ENCODE measurements at places on chromosomes 2 and 18. TPM values are rescaled to one million over a fixed set of nuclear protein-coding genes. Genes with fewer than 3 reads are reported as not detected.

The UGT1A5 gene
- not detected for total RNA-seq

The PUS10 gene
- total RNA-seq = 8.1 TPM

The STARD6 gene
- not detected for total RNA-seq

DNA sequence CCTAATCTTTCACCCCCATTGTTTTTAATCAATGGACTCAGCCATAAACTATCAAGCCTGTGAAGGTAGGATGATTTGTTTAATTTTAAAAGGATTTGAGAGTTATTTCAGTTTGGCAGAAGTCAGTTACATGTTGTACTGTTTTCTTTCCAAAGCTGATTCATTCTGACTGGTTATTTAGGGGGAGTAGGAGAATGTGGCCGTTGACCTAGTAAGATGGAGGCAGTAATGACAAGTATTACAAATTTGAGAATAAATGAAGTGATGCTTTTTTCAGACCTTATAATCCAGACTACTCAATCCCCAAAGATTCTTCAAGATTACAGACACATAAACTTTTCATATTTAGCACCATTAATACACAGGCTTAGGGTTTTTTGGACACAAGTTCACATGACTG, 4.3 kb downstream of the EPHA4 start:
- no peak for DNase-seq

- DNase-seq = no peak
Observed at GRCh38 chr18:65750389-65751154, at the start of gene CDH7. Gene CDH7 (plus strand): TSS chr18:65751012. CDS start chr18:65762843, 11,831 bp downstream.

DNA sequence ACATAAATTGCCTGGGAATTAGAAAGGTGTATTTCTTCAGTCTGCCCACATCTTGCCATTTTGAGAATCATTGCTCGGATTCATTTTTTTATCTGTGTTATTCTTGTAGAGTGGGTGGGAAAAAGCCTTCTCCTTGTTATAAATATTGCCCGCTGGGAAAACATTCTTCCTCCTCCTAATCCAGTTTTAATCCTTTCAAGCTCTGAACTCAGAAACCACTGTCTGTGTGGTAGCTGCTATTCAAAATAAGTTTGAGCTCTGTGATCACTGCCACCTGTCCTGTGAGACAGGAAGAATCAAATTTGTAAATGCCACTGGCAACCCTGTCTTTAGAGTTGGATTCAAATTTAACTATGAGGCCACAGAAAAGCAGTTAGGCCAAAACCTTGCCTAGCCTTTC, 1875.2 kb upstream of the PIK3C3 start:
- DNase-seq = no peak

- DNase-seq = no peak
Observed at GRCh38 chr2:215466097-215466909, 30.4 kb upstream of the FN1 start.

- DNase-seq = no peak
Observed at GRCh38 chr2:40451918-40452605, at the start of gene SLC8A1. Gene SLC8A1 (minus strand): TSS chr2:40452090.

DNA sequence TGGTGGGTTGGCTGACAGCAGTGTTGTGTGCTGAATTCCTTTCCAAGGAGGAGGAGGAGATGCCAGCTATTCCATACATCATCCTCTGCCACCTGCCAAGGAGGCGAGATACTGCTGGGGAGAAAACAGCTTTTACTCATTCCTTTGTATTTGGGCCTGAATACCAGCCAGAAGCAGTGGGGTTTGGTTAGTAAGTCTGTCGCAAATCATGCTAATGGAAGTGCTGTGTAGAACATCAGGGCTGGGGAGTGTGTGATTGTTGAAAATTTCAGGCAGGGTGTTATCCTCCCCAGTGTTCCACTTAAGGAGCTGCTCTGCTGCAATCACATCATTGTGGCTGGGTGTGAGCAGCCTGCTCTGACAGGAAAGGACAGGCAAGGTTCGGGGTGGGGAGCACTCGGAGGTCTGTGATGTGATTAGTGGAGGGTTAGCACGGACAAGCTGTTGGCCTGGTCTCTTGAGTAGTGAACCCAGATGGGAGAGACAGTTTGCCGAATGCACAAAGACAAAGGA, 128.2 kb upstream of the DLX2 start:
- no peak for DNase-seq

DNA sequence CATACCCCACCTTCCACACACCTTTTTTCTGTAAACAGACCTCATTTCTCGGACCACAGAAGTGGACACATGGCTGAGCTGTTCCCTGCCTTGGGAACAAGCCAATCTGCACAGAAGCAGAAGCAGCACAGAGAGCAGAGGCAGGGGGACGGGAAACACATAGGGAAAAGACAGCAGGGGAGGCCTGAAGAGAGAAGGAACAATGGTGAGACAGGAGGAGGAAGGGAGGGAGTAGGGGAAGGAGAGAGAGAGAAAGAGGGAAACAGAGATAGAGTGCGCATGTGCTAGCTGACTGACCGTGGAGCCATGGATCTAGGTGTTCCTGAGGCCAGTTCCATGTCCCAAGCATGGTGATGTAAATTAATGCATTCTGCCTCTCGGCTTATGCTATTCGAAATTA, 119.7 kb downstream of the NOL10 start:
- DNase-seq = no peak

DNA sequence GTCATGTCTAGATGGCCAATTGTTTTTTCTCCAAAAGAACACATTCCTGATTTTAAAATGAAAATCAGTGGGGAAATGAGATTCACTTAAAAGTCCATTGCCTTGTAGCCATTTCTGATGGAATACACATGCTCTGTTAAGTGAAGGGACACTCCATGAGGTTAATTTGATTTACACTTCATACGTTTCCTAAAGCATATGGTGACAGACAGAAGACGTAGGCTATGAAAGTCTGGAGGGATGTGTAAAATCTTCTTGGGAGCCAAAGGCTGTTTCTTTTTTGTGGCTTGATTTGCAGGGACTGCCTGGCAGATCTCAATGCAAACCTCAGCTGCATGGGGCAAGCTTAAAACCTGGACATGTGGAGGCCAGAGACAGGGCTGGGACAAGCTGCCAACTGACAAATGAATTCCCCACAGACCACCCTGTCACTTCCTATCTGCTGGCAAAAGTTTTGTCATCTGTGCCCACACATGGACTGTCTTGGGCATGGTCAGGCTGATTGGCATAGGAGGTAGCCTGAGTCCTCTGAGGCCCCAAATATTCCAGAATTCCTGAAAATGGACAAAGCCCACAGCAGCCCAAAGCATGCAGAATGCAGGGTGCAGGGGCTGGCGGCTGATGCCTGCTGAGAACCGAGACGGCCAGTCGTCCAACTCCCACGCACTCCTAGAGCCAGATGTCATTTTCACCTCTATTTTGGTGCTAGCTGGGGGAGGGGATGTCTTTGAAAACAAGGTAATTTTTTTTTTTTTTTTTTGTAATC, 73.9 kb downstream of the SDC1 start:
- no peak for DNase-seq

The KIAA2012 gene
- total RNA-seq = not detected

The RAB6C gene
- not detected for total RNA-seq

The CCDC102B gene
- total RNA-seq = 2.1 TPM

The NAT8 gene
- not detected for total RNA-seq

DNA sequence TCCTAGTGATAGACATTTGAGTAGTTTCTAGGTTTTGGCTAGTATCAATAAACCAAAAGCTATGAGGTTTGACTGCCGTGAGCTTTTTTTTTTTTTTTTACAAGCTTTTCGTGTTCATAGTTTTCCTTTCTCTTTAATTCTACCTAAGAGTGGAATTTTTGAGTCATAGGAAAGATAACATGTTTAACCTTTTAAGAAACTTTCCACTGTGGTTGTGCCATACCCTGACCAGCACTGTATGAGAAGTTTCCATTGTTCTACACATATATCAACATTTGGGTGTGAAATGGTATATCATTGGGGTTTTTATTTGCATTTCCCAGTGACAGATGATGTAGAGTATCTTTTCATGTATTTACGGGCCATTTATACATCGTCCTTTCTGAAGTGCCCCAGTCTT, 31.7 kb downstream of the UBE2F start:
- peak; percentile 65 for DNase-seq

The CD8B2 gene
- 0.19 TPM for total RNA-seq

- DNase-seq = no peak
Observed at GRCh38 chr2:239820836-239821693, 204.1 kb downstream of the NDUFA10 start.

The TMEM163 gene
- total RNA-seq = not detected

The ERFE gene
- not detected for total RNA-seq

DNA sequence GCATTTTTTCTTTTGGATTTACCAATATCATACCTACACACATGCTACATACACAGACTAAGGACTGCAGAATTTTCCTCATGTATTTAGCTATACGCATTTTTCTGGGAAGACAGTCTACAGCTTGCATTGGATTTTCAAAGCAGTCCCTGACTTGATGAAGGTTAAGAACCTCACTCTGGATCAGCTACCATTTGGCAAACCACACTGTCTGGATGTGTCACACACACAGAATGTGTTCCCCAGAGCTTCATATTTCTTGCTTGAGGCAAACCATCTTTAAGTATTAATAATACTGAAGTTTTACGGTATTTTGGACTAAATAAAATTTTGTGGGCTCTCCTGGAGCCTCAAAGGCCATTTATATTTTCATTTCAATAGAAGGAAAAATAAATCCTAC, 102.3 kb downstream of the TCF4 start:
- DNase-seq = no peak

GRCh38 chr18:54161267-54161666, 63.2 kb downstream of the MBD2 start:
- no peak for DNase-seq
